NCI-H1694 (cell line): ENCODE measurements at places on chromosomes 7 and 10.

- DNase-seq, result no peak
These were observed 57.1 kb upstream of the IGFBP3 start for GRCh38 chr7:45978010-45978681.

DNA sequence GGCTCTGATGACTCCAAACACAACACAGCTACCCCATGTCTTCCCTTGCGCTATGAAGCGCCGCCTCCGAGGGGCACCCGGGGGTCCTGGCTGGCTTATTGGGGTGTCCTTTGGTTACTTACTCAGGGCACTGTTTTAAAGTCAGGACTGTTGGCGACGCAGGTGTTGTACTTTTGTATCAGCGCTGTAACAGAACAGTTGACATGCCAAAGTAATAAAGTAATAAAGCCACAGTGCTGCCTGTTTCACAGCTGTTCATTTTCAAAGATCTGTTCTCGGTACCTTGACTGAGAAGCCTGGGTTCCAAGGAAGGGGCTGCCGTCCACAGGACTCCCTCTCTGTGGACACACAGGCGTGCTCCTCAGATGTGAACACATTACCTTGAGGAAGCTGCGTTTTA lies 64.1 kb downstream of the WDR37 start:
- no peak for DNase-seq

DNA sequence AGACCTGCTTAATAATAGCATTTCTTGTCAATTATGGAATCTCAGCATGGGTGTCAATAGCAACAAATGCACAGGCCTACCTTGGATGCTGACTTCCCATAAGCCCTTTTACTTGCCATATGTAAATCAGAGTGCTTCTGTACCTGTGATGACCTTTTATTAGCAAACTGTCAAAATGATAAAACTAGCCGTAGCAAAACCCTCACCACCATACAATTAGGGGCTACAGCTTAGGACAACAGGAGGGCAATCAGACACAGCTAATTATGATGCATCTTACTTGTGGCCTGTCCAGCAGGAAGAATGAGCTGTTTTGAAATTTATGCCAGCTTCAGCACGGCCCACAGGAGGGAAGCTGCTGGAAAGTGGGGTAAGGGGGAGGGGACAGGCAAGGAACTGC lies 201.6 kb downstream of the TAX1BP1 start:
- DNase-seq, result no peak

GRCh38 chr10:104581884-104582601 lies 59.0 kb upstream of the SORCS3 start:
- no peak for DNase-seq

- DNase-seq, result no peak
These were observed 102.8 kb upstream of the THSD7A start for GRCh38 chr7:11934796-11935195.

GRCh38 chr10:35940141-35941041 lies 298.3 kb upstream of the FZD8 start:
- peak; percentile 73 for DNase-seq

DNA sequence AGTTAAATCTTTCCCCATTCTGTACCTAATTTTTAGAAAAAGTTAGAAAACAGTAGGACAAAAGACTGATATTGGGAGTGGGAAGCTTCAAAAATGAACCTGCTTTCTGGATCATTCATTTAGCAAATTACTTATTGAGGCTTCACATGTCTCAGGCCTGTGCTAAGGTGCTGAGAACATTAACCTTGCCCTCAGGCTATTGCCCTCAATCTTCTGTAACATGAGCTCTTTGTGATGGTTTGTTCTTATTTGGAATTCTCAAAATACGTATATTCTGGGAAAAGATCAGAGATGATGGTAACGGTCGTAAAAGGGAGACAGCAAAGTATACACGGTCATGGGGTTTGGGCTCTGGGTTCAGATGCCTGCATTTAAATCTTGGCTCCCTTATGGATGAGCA lies 39.5 kb upstream of the PRKG1 start:
- DNase-seq, result no peak

DNA sequence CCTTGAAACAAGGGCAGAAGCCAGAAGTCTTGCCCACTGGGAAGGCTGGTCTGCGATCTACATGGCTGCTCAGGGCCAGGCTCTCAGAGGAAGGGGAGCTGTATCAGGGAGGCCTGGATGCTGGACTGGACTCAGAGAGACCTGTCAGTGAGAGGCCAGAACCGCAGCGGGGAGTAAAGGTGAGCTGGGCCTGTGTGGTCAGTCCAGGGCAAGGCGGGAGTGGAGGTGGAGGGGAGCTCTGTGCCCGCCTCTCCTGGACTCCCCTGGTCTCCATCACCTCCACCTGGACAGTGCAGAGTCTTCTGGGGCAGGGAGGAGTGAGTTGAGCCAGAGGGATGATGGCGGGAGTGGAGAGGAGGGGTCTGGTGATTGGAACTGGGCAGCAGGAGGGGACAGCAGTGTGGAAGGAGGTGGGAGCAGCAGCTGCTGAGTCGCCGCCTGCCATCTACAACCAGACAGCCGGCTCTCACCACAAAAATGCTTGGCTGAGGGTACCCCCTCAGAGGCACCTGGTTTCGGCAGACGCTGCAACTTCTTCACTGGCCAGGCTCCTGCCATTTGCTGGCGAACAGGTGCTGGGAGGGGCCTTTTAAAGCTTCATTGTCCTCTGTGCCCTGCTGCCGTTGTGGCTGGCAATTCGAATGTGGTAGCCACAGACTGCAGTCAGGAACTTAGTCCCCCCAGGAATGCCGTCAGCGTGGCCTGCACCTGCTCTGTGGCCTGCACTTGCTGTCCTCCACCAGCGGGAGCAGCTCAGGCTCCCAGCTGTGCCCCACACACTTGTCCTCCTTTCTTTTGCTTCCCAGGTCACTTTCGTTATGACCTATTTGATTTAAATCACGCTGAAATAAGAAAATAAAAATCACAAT lies 3.5 kb downstream of the RASSF4 start:
- no peak for DNase-seq

- no peak for DNase-seq
These were observed 142.4 kb downstream of the CUBN start for GRCh38 chr10:16987206-16987621.

DNA sequence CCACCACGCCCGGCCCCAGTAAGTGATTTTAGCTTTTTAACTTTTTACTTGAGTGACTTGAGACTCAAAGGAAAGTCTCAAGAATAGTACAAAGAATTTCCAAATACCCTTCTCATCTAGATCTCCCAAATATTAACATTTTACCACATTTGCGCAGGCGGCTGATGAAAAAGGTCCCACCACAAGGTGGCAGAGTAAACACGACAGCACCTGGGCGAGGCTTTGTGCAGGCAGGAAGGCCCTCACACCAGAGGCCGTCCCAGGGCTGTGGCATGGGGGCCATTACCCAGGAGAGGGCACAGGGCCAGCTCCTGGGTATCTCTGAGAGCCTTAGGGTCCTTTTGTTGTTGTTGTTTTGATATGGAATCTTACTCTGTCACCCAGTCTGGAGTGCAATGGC lies 50.0 kb upstream of the WIPI2 start:
- no peak for DNase-seq

- no peak for DNase-seq
These were observed 545.5 kb downstream of the TCERG1L start for GRCh38 chr10:130766071-130766470.

- no peak for DNase-seq
These were observed 336.0 kb upstream of the IGFBP3 start for GRCh38 chr7:46256870-46257661.

DNA sequence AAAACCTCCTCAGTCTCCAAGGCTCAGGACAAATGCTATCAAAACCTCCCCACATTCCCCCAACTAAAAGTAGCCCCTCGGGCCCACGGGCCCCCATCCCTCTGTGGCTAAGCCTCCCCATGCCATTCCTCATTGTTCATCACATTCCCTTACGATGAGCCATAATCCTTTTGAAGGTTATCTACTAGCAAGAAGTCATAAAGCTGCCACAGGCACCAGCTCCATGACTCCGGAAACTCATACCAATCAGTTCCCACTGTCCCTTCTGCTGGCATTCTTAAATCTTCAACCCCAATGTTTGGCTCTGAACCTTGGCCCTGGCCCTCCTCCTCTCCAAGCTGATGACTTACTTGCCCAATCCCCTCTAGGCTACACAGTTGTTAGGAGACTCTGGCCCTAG lies 19.4 kb upstream of the TM9SF3 start:
- no peak for DNase-seq

- no peak for DNase-seq
These were observed 991.3 kb downstream of the LRMDA start for GRCh38 chr10:76422769-76423168.

DNA sequence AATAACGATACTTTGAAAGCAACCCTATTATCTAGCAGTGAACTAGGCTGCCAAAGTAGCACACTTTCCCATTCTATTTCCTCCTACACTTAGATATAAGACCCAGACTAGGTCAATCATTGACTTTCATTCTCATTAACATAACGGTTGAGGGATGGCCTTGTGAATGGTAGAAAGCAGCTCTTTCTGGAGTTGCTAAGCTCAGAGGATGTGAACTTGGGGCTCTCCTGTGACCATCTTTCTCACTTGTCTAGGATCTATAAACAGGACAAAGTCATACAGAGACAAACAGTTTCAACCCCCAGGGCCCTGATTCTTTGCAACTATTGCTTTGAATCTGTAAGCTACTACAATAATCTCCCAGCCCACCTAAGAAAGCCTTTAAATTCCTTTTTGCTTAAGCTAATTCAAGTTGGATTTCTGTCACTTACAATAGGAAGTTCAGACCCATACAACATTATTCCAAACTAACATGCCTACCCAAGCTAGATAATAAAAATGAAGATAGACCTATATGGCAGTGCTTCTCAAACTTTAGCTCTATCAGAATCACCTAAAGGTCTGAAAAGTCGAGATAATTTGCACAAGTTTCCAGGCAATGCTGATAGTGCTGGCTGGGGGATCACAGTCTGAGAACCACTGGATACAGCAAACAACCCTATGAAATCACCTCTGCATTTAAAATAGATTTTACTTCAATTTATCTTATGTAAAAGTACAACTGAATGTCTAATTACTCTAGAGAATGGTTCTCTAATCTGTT lies 16.7 kb downstream of the P4HA1 start:
- DNase-seq, result no peak
